ENCODE measurements at places on chromosomes 5 and 9.

- no peak for DNase-seq
Observed at GRCh38 chr5:178476531-178476930, 113.7 kb downstream of the COL23A1 start.

GRCh38 chr9:80143899-80144298 is 572.1 kb downstream of the TLE4 start:
- DNase-seq = no peak

DNA sequence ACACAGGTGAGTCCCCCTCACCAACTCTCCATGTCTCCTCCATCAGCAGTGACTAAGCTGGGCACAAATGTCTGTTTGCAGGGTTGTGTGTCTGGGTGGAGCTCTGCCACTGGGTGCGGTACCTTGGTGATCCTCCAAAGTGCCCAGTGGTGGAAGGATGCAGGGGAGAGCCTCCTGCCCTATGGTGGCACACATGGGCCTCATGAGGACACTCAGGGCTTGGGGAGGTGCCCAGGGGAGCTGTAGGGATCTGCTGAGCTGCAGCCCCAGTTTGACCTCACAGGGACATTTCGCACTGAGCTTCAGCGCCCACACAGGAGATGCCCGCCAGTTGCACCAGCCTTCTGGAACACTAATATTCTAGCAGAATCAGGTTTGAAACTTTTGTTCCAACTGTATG is 29.5 kb downstream of the S1PR3 start:
- DNase-seq = no peak

- DNase-seq = no peak
Observed at GRCh38 chr5:151751091-151751490, 7.3 kb downstream of the ATOX1 start.

GRCh38 chr9:101022704-101023103 is 5.8 kb upstream of the PLPPR1 start:
- no peak for DNase-seq

GRCh38 chr5:23639326-23639725 is 131.9 kb downstream of the PRDM9 start:
- DNase-seq = no peak

DNA sequence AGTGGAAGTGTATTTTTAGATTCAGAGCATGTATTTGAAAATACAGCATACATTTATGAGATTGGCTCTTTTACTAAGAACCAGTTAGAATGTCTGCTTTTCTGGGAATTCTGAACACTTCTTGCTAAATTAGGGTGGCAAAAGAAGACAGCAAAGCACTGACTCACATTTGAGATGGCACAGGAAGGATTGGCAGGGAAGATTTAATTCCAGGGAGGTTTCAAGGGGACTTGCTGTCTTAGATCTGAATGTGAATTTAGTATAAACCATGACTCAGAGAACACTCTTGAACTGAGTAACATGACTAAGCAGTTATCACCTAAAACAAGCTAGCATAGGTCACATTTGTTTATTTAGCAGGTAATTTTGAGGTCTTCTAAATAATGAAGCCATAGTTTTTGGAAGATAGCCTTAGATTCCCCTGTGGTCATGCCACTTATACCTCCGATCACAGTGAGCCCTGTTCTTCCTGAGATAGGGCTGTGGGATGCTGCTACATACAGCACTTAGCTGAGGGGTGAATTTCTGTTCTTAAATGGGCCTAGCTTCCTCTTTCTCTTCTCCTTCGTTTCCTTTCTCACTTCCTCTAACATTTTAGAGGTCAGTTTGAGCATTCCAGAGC is 173.8 kb downstream of the PCSK1 start:
- no peak for DNase-seq

GRCh38 chr5:176847726-176848290 is 37.4 kb downstream of the UNC5A start:
- DNase-seq = no peak

DNA sequence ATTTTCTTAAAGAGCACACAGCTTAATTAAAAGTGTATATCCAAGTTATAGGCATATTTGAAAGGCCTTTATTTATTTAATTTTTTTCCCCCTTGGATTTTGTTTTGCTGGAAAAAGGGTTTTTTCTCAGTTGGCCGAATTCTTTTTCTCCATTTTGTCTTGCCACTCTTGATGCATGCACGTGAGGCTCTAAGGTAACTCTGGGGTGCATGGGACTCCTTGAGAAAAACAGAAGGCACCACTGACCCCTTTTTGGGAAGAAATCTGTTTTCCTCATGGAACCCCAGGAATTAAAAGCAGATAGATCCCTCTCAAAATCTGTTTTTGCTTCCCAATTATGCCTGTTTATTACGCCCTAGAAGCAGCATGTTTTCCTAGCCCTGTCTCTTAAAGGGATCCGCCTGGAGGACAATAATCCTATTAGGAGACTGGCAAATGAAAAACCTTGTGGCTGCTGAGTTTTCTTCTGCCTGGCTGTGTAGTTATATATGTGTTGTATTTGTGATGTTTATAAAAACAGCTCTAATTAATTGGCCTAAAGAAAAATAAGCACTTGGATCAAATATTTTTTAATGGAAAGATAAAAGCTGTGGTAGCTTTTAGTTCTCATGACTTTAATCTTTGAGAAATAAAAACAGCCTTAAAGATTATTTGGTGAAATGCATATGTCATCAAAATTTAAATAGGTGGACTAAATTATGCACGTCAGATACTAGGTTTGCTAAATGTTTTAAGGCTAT is 435.1 kb upstream of the CDH9 start:
- DNase-seq = peak; percentile 11

DNA sequence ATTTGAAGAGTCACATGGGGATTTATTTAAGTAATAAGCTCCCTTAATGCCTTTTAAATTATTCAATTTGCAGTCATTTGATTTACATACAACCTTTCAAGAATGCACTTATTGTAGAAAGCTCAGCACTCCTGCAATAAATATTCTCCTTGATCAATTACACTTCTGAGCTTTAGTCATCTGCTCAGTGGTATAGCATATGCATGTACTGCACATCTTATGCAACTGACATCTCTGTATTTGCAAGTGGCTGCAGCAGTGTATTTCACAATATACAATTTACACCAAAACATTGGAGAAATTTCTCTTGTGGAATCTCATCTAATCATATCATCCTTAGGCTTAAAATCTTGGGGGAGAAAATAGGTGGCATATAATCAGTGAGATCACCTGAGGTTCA is 325.7 kb downstream of the SLF1 start:
- DNase-seq = no peak

- no peak for DNase-seq
Observed at GRCh38 chr5:53950621-53951020, 359.8 kb downstream of the ARL15 start.

DNA sequence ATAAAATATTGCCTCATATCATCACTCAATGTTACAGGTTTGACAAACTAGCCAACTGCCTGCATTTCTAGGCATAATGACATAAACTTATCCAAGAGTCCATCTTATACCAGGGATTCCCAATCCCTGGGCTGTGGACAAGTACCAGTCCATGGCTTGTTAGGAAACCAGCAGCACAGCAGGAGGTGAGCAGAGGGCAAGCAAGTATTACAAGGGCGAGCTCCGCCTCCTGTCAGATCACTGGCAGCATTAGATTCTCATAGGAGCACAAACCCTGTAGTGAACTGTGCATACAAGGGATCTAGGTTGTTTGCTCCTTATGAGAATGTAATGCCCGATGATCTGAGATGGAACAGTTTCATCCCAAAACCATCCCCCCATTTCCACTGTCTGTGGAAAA is 144.9 kb downstream of the PRKACG start:
- no peak for DNase-seq

- DNase-seq = no peak
Observed at GRCh38 chr9:127112735-127113161, 9.7 kb downstream of the ANGPTL2 start.

DNA sequence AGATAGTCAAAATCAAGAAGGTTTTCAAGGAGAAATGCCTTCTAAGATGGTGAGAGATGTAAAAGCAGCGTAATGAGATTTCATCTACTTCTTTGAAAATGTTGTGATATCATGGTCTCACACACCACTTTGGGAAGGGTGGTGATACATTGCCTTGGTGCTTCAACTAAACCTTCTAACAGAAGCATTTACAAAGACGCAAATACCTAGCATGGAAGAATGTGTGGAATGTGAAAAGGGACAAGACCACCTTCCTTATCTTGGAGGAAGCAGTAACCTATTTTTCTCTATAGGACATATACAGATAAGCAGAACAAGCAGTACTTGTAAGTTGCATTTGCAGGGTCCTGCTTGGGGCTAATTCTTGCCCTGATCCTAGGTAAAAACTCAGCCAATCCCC is 38.8 kb downstream of the PCA3 start:
- DNase-seq = no peak

DNA sequence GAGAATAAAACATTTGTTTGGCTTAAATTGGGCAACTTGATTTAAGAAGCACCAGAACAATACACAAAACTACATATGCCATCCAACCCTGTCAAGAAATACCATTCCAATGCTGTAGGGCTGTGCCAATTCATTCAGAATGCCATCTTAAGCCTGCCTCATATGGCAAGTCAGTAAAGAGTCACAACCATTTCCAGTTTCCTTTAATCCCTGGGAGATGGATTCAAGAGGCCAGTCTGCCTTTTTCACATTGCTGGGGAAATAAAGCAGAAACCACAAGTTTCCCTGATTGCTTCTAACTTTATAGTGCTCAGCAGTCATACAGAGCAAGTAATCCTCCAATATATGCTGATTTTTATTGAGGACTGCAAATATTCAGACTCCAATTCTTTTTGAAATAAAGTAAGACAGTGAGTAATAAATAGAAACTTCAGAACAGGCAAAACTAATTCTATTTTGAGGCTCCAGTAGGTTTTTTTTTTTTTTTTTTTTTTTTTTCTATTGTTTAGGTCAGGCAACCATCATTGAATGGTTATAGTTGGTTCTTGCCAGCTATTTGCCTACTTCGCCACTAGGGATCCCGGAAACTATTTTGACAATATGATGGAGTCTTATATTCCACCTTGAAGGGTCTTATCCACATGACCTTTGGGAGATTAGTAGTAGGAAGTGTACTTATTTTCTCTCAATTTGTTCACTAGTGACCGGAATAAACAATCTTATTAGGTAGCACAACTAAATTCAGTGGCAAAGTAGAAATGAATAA is 400.9 kb upstream of the MEF2C start:
- no peak for DNase-seq

DNA sequence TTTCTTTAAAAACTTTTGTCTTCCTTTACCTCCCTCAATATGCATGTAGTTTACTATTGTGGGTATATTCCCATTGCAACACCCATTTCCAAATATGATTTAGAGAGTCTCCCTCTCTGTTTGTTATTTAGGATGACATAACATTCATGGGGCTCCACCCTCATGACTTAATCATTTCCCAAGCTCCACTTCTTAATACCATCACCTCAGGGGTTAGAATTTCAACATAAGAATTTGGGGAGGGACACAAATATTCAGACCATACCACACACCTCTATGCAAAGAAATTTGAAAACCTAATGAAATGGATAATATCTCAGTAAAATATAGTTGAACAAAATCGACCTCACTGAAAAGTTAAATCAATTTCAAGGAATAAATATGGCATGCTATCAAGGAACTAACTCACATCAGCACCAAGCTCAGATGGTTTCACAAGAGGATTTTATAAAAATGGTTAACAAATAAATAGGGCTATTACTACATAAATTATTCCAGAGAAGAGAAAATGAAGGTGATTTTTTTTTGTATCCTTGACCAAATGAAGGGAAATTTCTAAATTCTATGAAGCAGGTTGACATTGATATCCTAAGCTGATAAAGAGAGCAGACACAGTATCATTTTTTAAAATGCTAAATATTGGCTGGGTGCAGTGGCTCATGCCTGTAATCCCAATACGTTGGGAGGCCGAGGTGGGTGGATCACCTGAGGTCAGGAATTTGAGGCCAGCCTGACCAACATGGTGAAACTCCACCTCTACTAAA is 20.2 kb upstream of the UBTD2 start:
- no peak for DNase-seq

- DNase-seq = no peak
Observed at GRCh38 chr5:174101195-174101730, 55.8 kb downstream of the NSG2 start.

- DNase-seq = no peak
Observed at GRCh38 chr5:168467755-168468330, 18.4 kb upstream of the RARS1 start.

DNA sequence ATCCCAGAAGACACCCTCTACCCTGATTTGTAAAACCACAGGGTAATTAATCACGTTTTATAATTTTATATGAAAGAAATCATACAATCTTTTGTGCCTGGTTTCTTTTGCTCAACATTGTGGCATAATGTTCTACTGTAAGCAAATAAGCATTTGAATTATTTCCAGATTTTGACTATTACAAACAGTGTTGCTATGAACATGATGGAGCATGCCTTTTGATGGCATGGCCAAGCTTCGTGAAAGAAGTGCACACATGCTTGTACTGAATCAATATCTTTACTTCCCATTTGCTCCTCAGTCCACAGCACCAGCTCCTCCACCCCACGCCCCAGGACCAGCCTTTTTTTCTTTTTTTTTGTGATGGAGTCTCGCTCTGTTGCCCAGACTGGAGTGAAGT is 29.9 kb downstream of the ACSL6 start:
- DNase-seq = no peak

DNA sequence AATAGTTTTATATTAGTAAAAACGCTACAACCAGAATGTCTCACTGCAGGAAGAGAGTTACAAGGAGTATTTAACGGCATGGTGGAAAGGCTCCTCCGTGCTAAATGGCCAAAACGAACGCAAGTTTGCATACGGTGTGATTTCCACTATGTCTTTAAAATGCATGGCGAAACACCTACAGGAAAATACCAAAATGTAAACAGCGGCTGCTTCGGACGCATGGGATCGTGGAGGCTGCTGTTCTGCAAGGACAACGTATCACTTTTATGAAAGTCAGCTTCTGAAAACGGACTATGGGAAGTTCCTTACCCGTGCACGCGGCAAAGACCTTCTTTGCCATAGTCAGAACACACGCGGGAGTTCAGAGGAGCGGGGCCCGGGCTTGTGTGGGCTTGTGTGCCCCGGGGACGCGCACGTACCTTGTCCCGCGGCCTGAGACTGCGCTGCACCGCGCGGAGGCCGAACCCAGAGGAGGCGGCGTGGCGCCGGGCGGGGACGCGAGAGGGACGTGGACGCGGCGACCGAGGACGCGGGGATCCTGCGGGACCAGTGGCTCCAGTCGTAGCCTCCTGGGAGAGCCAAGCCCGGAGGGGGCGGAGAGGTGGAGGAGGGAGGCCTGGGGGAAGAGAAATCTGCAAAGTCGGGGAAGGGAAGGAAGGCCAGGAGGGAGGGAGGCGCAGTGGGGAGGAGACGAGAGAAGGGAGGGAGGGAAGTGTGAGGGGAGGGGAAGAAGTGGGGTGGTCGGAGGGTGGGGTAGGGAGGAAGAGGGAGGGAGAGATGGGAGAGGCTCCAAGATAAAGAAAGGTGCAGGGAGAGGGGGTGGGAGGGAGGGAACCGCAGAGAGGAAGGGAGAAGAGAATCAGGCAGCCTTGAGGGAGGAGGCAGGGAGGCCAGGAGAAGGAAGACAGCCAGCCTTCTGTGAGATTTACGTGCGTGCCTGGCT is at the start of gene CMBL:
Gene CMBL (minus strand): TSS at position 697 of the 943 bp plus-strand sequence. CDS start 17,140 bp downstream, outside the sequence.
- DNase-seq = peak; percentile 42

Measured in HEK293T (cell line).